ENCODE measurements at places on chromosomes 12 and 14.

DNA sequence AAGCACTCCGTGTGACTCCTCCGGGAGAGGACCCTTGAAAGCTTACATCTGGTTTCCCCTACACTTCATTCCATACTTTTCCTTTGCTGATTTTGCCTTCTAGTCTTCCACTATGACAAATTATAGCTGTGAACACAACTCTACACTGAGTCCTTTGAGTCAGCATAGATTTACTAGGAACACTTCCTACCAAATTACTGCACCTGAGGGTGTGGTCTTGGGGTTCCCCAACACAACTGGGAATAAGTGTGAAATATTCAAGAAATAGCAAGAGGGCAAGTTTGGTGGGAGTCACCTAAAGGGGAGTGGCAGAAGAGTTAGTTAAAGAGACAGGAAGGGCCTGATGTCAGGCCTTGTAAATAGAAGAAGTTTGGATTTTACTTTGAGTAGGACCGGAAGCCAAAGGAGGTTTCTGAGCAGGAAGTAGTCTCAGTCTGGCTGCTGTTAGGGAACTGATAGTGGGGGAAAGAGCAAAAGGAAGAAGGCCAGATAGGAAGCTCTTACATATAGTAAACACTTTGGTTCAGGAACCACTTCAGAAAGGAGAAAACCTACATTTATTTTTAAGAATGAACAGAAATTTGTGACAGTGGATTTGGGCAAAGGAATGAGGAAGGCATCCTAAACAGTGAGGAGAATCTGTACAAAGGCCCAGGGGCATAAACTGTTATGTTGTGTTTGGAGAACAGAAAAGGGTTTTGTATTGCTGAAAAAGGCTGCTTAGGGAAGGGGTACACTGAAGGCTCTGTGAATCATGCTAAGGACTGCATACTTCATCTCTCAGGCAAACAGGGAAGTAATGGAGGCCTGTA lies 14.2 kb downstream of the SEL1L start:
- peak; percentile 5 for DNase-seq

DNA sequence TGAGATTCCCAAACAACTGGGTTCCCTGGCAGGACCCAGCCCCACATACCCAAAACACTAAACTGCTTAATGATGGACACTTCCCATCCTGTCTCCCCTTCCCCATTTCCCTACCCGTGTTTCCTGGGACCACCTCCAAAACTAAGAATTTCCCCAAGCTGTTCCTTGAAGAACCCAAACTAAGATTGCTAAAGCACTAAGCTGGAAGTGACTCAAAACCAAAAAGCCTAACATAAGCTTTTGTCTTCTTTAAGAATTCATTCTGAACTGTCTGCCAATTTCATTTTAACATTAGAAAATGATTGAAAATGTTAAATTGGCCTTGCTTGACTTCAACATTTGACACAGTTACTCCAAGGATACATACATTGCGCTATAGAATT lies 29.5 kb upstream of the STAB2 start:
- DNase-seq = no peak

GRCh38 chr12:50563434-50563787 lies 58.6 kb downstream of the DIP2B start:
- DNase-seq = no peak

DNA sequence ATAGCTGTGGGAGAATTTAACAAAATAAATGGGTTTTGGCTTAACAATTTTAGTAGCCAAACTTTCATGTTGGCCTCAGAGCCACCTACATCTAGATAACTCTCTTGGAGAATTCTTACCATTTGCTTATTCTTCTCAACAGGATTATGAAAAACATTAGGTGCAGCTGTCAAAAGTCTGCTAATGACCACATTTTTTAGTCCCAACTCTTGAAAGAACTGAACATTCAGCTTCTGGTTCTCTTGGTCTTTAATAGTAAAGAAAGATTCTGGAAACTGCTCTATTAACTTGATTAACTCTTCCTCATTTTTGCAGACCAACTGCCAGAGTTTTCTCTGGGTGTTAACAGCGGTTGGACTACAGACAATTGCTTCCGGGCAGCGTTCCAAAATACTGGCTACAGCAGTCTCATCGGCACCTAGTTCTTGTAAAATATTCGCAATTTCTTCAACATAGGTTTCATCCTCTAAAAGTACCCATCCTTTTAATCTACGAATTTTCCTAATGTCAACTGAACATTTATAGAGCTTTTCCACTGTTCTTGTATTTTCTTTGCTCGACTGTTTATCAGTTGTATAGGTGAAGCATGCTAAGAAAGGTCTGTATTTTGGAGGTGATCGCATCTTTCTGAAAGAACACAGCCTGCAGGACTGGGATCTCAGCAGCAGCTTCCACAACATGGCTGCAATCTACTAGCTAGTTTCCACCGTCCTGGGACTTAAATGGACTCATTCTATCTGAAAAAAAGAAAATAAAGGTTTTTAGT lies 8.7 kb downstream of the MTERF2 start:
- DNase-seq = no peak

- no peak for DNase-seq
Measured at GRCh38 chr12:53575502-53576249, 50.5 kb downstream of the ATF7 start.

- DNase-seq = no peak
Measured at GRCh38 chr12:464484-465267, 4.9 kb downstream of the B4GALNT3 start.

DNA sequence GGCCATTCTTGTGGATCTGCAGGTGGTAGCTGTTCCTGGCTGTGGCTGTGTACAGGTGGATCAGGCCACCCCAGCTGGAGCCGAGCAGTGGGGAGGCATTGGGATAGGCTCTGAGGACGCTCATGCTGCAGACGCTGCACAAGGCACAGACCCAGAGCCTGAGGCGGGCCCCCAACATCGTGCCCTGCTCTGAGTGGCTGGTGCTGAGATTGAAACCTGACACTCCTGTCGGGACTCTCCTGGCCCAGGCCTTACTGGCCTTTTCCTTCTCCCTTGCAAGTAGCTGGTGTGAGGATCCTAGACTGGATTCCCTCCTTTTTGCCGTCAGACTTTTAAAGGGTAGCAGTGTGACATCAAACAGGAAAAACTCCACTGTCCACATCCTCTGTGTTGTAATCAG lies at the start of gene FGF23:
FGF23 (minus strand) TSS at position 308 of the 400 bp plus-strand sequence; CDS start at position 178, 130 bp downstream.
- DNase-seq = no peak

DNA sequence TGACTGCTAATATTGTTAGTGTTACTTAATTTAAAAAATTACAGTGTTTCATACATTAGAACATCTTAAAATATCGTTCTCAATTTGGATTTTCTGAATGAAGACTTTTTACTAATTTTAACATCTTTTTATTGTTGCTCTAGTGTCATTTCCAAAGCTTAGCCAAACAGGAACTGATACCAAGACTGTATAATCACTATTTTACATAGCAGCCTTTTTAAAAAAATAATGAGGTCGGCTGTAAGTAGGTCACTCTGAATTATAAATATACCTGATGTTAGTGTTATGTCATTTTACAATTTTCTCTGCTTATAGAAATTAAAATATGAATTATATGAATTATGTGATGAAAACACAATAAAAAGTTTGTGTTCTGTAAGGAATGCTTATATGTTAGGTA lies 321.5 kb downstream of the TMEM117 start:
- peak; percentile 3 for DNase-seq

GRCh38 chr14:75879031-75879430 lies 102.8 kb downstream of the TGFB3 start:
- DNase-seq = no peak

DNA sequence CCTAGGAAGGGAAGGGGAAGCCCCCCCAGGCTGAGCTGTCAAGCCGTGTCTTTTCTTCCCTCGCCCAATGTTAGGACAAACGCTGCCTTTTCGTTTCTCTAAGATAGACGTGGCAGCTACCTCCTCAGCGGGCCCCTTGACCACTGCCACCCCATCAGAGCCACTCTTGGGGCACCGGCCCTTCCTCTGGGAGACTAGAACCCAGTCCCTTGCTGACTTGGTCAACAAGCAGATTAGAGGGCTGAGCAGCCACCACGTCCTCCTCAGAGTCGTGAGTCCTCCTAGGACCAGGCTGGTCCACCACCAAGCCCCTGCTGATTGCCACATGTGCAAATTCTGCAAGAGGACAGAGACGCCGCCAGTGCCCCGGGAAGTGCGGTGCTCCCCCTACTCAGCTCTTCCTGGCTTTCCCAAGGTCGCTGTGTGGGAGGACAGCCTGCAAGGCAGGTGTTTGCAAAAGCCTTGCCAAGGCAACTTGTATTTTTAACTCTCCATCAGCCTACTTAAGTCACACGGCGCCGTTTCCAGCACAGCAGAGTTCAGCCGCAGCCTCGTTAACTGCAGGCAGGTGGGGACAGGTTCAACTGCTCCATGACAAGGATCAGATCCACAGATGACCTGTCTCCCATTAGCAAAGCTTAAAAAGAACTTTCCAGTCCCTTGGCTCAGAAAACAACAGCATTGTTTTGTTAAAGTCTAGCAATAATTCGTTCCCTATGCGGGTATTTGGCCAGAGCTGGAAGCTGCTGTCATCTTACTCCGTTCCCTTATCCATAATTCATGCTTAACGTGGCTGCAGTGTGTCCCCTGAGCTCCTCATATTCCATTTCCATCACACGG lies 65.6 kb downstream of the TESC start:
- DNase-seq = no peak

DNA sequence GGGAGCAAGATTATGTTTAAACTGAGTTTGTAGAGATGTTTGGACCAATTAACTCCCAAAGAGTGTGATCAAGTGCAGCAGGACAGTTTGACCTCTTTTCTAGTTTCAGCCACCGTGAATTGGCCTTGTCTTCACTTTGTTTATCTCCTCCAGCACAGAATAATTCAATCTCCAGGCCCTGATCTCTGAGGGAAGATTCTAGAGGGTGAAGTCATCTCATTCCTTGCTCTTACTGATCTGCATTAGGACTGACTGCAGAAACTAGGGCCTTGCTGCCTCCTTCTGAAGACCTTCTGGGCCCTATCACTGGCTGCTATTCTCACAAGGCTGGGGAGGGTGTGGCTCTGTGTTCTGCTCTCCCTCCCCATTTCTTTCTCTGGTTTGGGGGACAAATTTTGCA lies 29.4 kb downstream of the C12orf75 start:
- DNase-seq = no peak

DNA sequence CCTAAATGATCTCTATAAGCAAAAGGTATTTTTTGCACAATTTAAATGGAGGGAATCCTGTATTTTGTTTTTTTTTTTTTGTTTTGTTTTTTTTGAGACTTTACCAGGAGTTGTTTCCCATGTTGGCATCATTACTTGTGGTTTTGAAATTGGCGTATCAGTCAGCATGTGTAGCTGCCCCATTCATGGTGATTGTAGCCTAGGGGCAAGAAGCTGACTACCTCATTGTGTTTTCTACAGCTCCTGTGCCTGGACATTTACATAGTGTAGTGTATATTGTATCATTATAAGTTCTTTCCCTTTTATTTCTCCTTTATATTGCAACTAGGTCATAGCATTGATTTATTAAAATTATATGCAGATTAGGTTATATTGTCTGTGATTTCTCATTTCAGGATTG lies 24.5 kb downstream of the SAMD4A start:
- DNase-seq = no peak
